Esophagus squamous epithelium (tissue), 5 donors: ENCODE measurements at places on chromosomes 7 and 10. TPM values are rescaled to one million over a fixed set of nuclear protein-coding genes. Genes with fewer than 3 reads are reported as not detected.

- no peak for DNase-seq
These were observed 110.8 kb downstream of the ARHGAP22 start for GRCh38 chr10:48494073-48494472.

The GOT1 gene
- total RNA-seq, result 50.2 TPM

GRCh38 chr7:48085433-48085791, 3.7 kb upstream of the UPP1 start:
- no peak for DNase-seq

DNA sequence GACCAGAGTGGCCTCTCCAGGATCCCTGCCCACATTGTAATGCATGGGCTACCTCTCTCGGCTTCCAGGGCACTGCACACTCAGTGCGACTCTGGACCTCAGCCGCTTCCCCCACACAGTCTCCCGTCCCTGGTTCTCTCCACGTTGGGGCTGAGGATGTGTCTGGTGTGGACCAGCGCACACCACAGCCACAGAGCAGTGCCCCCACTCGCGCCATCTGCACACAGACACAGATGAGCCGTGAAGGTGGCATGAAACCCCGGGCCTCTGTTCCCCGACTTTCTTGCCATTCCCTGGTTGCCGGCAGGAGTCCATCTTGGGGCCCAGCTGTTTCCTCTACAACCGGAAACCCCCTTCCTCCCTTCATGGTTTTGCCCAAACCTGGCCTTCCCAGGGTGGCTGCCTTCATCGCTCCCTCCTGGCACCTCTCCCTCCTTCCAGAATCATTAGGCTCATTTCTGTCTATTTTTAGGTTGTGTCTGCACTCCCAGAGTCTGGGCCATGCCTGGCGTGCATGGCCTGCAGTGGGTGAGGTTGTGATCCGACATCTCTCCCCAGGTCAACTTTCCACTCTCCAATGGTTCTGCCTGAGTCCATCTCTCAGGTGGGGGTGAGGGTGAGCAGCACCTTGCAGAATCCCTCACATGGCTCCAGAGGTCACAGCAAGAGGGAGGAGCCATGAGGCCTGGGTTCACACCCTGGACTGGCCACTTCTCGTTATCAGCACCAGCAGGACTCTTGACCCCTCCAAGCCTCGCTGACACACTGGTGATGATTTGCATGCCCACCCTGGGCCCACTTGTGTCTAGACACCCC, 10.1 kb downstream of the RASGEF1A start:
- no peak for DNase-seq

GRCh38 chr10:100045592-100045991, 35.8 kb upstream of the DNMBP start:
- DNase-seq, result no peak

GRCh38 chr10:87660484-87661133, 931 bp downstream of the PAPSS2 start:
- DNase-seq, result no peak

The DRGX gene
- not detected for total RNA-seq

- no peak for DNase-seq
These were observed 1.3 kb downstream of the LIMK1 start for GRCh38 chr7:74084722-74085578.

- no peak for DNase-seq
These were observed 7.3 kb upstream of the KLHDC10 start for GRCh38 chr7:130063036-130063435.

The CREM gene
- 21.5 TPM for total RNA-seq

DNA sequence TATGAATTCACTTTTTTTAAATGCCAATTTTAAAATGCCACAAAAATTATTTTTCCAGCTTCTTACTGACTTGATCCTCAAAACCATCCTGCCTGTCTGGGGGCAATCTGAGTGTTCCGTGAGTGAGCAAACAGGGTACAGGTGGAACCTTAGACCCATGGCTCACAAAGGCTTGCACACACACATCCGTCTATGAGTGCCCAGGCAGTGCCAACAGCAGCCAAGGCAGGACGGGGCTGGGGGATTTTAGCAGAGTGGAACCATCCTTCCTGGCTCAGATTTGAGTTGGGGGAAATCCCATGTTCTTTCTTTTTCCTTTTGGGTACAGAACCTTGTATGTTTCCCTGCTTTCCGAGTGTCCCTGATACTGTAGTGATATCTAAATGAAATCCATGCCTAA, 377.7 kb upstream of the MGMT start:
- no peak for DNase-seq

DNA sequence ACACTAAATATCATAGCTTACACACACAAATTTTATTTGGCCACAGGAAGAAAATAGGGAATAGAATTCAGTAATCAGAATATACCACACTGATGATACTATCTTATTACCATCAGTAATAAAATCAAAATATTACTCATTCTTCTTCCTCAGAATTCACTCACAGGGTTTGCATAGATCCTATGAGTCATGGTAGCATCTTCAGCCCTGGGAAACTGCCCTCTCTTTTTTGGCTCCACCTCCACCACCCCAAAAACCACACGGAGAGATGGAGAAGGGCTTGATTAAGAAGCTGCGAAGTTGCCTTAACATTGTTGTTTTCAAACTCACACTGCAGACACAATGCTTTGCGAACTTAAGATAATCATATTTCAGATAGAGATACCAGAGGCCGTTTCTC, 154.1 kb upstream of the AHR start:
- no peak for DNase-seq

DNA sequence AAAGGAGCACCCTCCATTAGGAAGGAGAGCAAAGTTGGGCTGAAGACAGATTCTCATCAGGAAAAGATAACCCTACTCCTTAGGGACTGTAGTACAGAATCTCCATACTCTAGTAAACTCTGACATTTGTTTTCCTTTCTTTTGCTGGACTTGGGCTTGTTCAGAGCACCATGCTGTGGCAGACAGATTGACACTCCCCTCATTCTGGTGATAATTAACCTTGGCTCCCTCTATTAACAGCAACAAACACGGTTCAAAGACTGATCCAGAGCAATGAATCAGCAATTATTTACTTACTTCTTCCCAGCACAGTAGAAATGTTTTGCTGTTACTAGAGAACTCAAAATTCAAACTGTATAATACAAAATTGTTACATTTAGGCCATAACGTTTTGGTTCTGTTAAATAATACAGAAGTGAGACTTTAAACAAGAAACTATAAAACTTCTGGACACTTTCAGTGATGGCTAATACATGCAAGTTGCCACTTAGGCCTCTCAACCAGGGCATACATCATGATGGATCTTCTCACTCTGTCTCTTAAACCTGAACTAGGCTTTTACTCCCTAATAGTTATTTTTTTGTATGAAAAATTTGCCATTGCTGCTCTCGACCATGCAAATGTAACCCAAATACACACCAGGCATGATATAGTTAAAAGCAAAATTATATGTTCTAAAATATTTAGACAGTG, 639.0 kb downstream of the IPMK start:
- DNase-seq, result no peak

DNA sequence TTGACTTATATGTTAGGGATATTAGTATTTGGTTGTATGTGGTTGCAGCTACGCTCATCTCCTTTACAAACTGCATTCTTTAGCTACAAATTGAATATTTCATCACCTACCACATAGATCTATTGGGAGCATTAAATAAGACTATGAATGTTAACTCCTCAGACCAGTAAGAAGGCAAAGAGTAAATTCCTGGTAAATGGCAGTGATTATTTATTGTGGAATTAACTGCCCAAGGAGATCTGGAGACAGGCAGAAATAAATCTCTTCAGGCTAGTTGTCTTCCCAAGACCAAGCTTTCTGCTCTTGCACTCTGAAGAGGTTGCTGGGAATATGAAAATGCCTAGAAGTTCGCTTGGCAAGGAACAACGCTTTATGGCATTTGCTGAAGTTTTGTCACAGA, 74.6 kb downstream of the ANLN start:
- DNase-seq, result no peak

The ZMYND11 gene
- total RNA-seq, result 67.9 TPM

The SYNPO2L gene
- total RNA-seq, result 0.29 TPM

DNA sequence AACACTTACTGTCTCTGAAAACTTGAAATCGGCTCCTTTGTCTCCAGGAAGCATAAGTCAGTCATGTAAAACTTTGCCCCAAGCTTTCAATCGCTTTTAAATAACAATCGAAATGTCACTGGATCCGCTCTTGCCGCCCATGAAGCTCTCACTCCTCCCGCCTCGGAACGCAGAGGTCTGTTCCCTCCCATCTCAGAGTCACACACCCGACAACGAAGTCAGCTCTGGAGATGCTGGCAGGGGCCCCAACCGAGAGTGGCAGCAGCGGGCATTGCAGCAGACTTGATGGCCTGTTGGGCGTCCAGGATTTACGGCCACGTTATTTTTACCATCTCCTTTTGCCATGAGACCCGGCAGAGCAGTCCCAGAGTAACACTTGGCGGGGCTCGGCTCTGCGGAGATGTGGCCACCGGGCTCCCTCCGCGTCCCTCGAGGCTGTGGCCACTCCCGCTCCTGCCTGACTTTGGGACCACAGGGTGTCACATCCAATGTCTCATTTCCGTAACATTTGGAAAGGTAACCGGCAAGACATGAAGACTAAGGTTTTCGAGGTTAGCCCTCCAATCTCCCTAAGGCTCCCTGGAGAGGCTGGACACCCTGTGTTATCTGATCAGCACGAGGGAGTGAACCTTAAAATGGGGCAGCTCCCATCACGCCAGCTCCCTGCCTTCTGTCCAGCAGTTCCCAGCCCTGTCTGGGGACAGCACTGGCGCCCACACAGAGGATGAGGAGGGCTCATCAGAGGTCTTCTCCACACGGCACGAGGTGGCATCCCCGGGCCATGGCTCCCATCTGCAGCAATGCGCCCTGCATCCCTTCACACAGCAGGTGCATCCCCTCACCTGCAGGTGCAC, 62.8 kb upstream of the ADGRA1 start:
- DNase-seq, result no peak

DNA sequence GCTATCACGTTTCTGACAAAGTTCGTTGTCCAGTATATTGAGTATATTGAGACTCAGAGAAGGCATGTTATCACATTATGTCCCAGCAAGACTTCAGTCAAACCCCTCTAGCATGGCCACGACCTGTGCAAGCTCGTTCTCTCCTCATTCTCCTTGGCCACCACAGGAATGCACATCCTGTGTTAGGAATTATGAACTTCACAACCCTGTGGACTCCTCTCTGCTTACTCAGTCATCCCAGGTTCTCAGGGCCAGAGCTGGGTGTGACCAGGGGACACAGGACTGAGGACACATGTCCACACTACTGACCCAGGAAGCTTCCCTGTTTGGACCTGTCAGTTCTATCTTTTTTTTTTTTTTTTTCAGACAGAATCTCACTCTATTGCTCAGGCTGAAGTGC, 4.4 kb downstream of the SH2D4B start:
- no peak for DNase-seq

The UCMA gene
- not detected for total RNA-seq

- no peak for DNase-seq
These were observed 66.5 kb downstream of the CLRN3 start for GRCh38 chr10:127826154-127826725.

The XRCC2 gene
- 1.7 TPM for total RNA-seq

The COL13A1 gene
- not detected for total RNA-seq

The OR2A5 gene
- total RNA-seq, result not detected

The VAX1 gene
- not detected for total RNA-seq

The ECHS1 gene
- total RNA-seq, result 86.7 TPM

GRCh38 chr7:20777377-20778062, 9.2 kb downstream of the SP8 start:
- no peak for DNase-seq

DNA sequence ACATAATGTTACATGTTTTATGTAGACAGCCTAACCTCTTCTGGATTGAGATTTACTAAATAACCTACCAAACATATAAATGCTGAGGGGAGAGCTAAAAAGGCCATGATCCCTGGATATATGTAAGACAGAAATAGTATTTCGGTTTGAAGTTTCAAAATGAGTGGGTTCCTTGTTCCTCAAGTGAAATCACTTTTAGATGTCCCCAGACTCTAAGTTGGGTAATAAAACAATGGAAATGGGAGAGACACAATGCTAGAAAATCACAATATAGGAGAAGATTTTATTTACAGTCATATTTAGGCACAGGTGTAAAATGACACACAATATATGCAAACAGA, 56.5 kb downstream of the SHTN1 start:
- DNase-seq, result no peak

DNA sequence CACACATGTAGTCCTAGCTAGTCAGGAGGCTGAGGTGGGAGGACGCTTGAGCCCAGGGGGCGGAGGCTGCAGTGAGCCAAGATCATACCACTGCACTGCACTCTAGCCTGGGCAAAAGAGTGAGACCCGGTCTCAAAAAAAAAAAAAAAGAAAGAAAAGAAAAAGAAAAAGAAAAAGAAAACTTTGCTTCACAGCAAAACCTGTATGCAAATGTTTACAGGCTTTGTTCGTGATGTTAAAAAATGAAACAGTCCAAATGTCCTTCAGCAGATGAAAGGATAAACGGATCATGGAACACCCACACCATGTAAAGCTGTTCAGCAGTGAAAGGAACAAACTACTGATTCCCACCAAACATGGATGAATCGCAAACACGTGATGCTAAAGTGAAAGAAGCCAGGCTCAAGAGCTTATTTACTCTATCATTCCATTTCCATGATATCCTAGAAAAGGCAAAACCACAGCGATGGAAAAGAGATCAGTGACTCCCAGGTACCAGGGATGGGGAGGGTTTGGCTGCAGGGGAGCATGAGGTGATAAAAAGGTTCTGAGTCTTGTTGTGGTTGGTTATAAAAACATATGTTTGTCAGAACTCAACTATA, 15.1 kb downstream of the LRRC20 start:
- no peak for DNase-seq

The CYP2C9 gene
- total RNA-seq, result 3.7 TPM

GRCh38 chr10:100743626-100744135, 1.7 kb upstream of the PAX2 start:
- DNase-seq, result no peak

- DNase-seq, result no peak
These were observed 52.0 kb downstream of the EGFR start for GRCh38 chr7:55070854-55071253.

DNA sequence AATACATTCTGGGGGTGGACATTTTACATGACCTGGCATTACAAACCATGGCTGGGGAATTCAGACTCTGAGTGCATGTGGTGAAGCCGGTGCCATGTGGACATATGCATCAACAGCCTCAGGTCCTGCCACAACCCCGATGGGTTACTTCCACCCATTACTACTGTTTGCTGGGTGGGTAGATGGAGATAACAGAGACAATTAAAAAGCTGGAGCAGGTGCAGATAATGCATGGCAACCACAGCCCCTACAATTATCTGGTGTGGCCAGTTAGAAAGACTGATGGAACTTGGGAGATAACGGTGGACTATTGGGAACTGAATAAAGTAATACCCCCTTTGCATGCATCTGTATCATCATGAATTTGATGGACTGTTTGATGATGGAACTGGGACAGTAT, 21.6 kb upstream of the ADAMTS14 start:
- DNase-seq, result no peak

GRCh38 chr10:71492872-71493271, 96.2 kb downstream of the CDH23 start:
- no peak for DNase-seq

The PTF1A gene
- total RNA-seq, result not detected

DNA sequence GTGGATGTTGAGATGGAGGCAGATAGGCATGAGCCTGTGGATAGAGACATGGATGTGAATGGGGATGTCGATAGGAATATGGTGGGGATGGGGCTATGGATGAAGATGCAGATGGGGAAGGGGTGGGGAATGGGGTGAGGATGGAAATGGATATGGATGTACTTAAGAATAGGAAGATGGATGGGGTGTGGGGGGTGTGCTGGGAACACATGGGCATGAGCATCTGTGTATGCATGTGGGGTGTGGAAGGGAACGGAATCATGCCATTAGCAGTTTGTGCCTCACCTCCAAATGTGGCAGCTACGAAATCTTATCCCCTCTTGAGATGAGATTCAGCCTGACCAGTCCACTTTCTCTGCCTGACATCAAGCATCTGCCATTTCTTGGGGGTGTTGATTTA, 359.5 kb upstream of the MGMT start:
- DNase-seq, result no peak
